ENCODE measurements at places on chromosomes 11 and 22. TPM values are rescaled to one million over a fixed set of nuclear protein-coding genes. Genes with fewer than 3 reads are reported as not detected.

DNA sequence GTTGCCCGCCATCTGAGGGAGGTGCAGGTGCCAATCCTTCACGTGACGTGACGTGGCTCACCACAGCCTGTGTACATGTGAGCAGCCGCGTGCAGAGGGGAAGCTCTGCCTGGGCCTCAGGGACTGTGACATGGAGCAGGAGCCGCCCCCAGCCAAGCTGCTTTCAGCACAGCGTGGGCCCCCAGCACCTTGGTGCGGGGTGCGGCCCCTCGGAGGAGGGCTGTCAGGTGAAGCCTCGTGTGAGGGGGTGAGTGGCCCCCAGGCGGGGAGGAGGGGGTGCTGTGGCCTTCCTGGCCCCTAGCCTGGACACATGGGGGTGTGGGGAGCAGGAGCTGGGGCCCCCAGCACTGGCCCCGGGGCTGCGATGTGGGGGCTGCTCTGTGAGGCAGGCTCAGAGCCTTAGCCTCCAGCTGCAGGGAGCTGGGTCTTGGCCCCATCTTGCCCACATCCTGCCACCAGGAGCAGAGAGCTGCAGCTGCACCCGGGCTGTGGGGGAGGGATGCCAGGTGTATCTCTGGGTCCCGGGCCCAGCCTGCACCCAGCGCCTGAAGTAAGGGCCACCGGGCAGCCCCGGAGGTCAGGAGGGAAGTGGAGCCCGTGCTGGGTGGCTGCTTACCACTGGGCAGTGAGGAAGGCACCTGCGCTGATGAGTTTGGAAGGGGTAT, at the start of gene ADORA2A:
Gene ADORA2A (plus strand): TSS at position 100 of the 665 bp plus-strand sequence. CDS start 5,806 bp downstream, outside the sequence.
- H3K36me3 ChIP-seq, result peaks cover 3% of the 10 kb centered on the region
- H3K27ac ChIP-seq, result peak within 1 kb of the TSS; percentile 97
- H3K4me1 ChIP-seq, result peaks cover 56% of the 10 kb centered on the region
- H3K27me3 ChIP-seq, result no peaks in the 10 kb centered on the region
- H3K4me3 ChIP-seq, result peak within 1 kb of the TSS; percentile 99

The DEAF1 gene
- total RNA-seq, result 55.3 TPM

The POU2AF2 gene
- not detected for total RNA-seq

The OR2D2 gene
- not detected for total RNA-seq

- H3K27me3 ChIP-seq, result peaks cover 8% of the 10 kb centered on the region
- no peak for DNase-seq
- no peak overlapping the region for H3K4me3 ChIP-seq
Measured at GRCh38 chr11:57083641-57084385, 95.1 kb downstream of the OR5AK2 start.

DNA sequence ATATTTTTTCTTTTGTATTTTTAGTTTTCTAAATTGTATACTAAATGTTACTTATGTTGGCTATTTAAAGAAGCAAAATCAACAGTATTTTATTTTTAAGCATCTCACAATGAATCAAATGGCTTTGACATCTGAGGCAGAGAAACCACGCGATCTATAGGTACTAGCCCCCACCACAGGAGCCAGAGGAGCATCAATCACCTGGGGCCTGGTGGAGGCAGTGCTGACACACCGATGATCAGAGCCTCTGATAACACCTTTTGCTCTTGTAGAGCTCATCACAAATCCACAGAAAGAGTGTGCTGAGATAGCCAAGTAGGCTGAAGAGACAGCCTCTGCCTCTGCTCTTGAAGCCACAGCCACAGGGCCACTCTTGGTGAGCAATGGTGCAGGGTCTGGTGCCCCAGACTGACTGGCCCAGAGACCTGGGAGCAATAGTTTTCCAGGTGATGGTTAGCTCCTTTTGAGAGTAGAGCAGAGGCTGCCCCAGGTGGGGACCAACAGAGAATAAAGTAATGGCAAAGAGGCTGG, 25.2 kb downstream of the HIRA start:
- peaks cover 13% of the 10 kb centered on the region for H3K4me1 ChIP-seq
- DNase-seq, result no peak
- H3K27me3 ChIP-seq, result no peaks in the 10 kb centered on the region
- no peak overlapping the region for H3K27ac ChIP-seq
- peaks cover 9% of the 10 kb centered on the region for H3K36me3 ChIP-seq
- no peak overlapping the region for H3K4me3 ChIP-seq

The SCGB1D2 gene
- not detected for total RNA-seq

- no peak overlapping the region for H3K4me3 ChIP-seq
- no peak for DNase-seq
- peaks cover 7% of the 10 kb centered on the region for H3K36me3 ChIP-seq
- H3K27me3 ChIP-seq, result peaks cover 93% of the 10 kb centered on the region
- H3K27ac ChIP-seq, result no peak overlapping the region
Measured at GRCh38 chr11:43574411-43574810, 106.1 kb upstream of the HSD17B12 start.

- H3K27ac ChIP-seq, result no peak overlapping the region
- peaks cover 9% of the 10 kb centered on the region for H3K27me3 ChIP-seq
- peaks cover 13% of the 10 kb centered on the region for H3K4me1 ChIP-seq
- no peak for DNase-seq
- H3K36me3 ChIP-seq, result peaks cover 5% of the 10 kb centered on the region
Measured at GRCh38 chr22:26632422-26633155, 10.8 kb downstream of the CRYBA4 start.

- H3K4me3 ChIP-seq, result no peak overlapping the region
- peaks cover 5% of the 10 kb centered on the region for H3K4me1 ChIP-seq
- H3K36me3 ChIP-seq, result peaks cover 2% of the 10 kb centered on the region
- H3K27ac ChIP-seq, result no peak overlapping the region
- no peak for DNase-seq
Measured at GRCh38 chr11:120226242-120226641, 13.7 kb upstream of the POU2F3 start.

DNA sequence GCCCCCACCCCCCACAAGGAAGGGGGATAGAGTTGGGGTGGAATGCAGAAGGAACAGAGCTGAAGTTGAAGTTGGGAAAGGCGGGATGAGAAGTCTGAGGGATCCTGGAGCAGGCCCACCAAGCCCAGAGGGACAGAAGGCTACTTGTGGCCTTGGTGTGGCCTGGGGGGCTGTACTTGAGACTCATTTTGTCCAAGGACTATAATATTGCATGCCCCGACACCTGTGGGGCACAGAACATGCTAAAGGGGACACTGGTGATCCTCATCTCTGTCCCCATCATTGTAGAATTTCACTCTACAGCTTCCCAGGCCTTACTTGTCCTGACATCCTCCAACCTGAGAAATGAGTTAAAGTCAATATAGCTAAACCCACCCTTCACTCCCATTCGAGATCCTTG, 1.3 kb downstream of the ESAM start:
- peaks cover 6% of the 10 kb centered on the region for H3K36me3 ChIP-seq
- H3K27me3 ChIP-seq, result peaks cover 51% of the 10 kb centered on the region
- DNase-seq, result no peak
- peak overlapping the region; percentile 63 for H3K4me3 ChIP-seq
